Inflammatory macrophage treated with lipopolysaccharide for 1 hour (primary cell): ENCODE measurements at places on chromosomes 13 and 19.

GRCh38 chr19:2416321-2417097 lies 10.9 kb downstream of the TIMM13 start:
- peak; percentile 58 for DNase-seq

DNA sequence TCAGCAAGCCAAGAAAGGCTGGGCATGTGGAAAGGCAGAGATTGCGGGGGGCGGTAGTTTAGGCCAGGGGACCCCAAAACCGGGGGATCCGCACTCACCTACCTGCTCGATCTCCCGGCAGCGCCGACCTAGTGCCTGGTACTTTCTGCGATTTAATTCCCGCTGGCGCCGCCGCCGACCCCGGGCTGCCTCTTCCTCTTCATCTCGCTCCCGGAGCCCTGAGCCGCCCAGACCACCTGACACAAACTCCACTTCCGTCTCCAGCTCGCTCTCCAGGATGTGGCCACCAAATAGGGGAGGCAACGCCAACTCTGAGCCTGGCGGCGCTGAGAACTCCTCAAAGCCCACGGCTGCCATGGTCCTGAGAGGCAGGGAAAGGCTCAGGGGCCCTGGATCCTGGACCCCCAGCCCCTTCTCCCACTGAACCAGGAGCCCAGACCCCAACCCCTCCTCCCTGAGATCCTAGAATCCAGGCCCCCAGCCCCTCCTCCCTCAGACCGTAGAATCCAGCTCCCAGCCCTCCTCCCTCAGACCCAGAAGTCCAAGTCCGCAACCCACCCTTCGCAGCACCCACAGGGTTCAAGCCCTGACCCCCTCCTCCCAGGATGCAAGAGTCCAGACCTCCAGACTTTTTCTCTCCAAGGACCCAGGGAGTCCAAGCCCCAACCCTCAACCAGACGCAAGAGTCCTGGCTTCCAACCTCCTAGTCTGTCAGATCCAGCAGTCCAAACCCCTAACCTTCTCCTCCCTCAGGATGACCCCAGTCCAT lies 933 bp downstream of the TFPT start:
- DNase-seq, result peak; percentile 59

- DNase-seq, result peak; percentile 1
Measured at GRCh38 chr19:11534948-11535347, 3.7 kb upstream of the CNN1 start.

DNA sequence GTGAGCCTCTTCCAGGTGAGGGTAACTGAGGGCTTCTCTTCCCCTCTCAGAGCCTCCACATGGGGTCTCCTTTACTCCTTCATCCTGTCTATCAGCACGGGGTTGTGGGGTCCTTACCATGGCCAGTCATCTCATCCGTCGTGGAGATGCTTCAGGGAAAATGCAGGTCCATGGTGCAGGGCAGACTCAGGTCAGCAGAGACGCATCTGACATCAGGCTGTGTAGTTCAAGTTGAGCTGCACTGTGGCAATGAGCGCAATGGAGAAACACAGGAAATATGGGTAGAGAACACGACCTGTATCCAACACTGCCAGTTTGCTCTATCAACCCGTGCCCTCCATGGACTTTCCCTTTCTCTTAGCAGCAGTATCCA lies 13.9 kb downstream of the LILRA5 start:
- DNase-seq, result no peak

- no peak for DNase-seq
Measured at GRCh38 chr13:110017379-110017778, 231.0 kb upstream of the IRS2 start.

- DNase-seq, result peak; percentile 9
Measured at GRCh38 chr13:21670006-21670882, 629 bp upstream of the FGF9 start.

DNA sequence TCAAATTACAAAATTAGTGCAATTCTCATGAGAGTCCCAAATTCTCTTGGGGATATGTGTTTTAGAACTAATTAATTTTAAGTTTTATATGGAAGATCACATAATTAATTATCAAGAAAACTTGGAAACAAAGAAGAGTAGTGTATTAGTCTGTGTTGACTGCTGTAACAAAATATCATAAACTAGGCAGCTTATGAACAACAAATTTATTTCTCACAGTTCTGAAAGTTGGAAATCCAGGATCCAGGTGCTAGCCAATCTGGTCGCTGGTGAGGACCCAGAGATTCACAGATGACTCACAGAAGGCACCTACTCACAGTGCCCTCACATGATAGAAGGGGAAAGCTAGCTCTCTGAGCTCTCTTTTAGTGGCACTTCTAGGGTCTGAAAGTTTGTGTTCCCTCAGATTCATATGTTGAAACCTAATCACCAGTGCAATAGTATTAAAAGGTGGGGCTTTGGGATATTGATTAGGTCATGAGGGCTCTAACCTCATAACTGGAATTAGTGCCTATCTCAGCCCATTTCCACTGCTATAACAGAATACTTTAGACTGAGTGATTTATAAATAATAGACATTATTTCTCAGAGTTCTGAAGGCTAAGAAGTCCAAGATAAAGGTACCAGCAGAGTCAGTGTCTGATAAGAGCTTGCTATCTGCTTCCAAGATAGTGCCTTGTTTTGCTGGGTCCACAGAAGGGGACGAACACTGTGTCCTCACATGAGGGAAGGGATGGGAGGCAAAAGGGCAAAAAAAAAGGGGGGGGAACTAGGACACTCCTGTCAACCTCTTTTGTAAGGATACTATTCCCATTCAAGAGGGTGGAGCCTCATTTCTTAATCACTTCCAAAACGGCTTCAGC lies 1.5 kb upstream of the ARGLU1 start:
- DNase-seq, result no peak

DNA sequence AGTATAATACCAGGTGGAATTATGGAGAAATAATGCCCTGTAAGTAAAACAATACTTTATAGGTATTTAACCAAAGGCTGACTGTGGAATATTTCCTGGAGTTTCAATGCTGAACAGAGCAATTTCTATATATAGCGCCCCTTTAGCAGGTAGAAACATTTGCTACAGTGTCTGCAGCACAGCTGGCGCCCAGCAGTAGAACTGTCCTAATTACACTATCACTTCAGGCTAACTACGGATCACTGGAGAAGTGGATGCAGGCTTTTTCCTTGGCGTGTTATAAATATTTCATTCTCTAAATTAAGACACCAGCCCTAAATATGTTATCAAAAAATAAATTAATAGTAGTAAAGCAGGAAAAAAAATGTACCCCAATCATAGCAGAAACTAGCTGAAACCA lies 3.1 kb downstream of the SHISA2 start:
- no peak for DNase-seq

- no peak for DNase-seq
Measured at GRCh38 chr13:43758834-43759233, 27.9 kb downstream of the ENOX1 start.

GRCh38 chr13:92938486-92939020 lies 288.1 kb upstream of the GPC6 start:
- no peak for DNase-seq

GRCh38 chr19:27972291-27973040 lies 1240.5 kb downstream of the UQCRFS1 start:
- no peak for DNase-seq

DNA sequence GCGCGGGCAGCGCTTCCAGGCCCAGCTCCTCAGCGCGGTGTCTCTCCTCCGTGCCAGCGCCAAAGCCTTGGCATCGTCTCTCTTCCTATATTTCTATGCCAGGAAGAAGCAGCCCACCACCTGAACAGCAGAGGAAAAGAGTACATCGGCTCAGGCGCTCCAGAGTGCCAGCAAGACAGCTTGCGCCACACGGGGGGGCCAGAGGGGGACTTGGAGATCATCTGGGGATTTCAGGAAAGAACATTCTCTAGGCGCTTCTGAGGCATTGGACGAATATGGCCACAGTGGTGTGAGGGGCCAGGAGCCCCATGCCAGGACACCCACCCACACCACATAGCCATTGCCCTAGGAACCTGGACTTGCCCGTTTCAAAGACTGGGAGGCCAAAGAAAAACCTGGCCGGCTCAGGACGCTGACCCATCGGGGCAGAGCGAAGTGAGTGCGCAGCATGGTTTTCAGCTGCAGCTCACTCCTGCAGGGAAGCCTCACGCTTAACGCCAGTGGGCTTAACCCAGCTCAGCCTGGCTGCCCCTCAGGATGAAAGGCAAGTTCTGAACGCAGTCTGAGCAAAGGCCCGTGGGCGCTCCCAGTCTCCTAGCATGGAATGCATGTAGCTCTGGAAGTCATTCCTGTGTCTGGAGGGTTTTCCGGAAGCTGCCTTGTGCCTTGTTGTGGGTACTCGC lies 62.1 kb downstream of the GGACT start:
- no peak for DNase-seq

DNA sequence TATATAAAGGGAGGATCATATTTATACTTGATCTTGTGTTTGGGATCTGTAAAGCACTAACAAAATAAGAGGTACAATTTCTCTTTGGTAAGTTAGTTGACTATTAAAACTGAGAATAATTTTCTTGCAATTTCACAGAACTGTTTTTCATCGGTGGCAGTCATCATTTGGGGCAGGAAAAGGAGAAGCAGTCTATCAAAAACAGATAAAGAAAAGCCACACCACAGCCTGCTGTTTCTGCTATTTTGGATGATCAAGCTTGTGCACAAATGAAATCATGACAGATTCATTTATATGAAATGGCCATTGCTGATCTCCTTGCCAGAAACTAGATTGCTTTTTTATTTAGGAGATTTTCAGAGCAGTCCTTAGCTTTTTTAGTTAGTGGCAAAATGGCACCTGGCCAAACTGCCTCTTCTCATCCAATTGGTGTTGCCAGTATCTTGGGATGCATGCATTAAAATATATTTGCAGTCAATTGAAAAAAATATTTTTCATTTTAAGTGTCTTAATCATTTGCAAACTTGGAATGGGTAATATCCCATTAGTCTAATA lies 326.0 kb downstream of the HS6ST3 start:
- DNase-seq, result no peak

DNA sequence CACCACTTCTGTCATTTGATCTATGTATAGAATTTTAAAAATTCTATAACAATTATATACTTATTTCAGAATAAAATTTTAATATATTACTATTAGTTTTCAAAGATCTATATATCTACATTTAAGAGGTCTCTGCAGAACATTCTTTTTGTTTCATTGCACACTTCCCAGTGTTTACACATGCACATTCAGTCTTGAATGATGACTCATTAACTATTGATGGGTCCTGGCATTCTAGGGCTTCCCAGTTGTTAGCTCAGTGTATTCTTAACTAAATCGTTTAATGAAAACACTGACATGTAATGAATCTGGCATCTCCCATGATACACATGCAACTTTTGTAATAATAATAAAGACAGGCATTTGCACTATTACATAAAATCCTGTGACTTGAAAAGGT lies 324.6 kb downstream of the KLF12 start:
- no peak for DNase-seq

DNA sequence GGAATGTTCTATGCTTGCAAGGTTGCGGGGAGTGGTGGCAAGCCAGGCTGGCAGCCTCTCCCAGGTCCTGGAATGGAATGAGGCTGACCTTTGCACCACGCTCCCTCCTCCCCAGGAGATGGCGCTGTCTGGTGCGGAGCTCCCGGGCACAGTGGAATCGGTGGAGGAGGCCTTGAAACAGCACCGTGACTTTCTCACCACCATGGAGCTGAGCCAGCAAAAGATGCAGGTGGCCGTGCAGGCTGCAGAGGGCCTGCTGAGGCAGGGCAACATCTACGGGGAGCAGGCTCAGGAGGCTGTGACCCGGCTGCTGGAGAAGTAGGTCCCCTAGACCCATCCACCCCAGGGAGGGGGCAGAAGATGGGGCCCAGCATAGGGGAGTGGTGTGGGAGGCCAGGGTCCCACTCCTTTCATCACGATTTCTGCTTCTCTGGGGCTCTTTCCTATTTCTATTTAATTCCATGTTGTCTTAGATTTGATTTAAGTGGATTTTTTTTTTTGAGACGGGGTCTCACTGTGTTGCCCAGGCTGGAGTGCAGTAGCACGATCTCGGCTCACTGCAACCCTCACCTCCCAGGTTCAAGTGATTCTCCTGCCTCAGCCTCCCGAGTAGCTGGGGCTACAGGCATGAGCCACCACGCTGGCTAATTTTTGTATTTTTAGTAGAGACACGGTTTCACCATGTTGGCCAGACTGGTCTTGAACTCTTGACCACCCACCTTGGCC lies 53.2 kb upstream of the SHKBP1 start:
- DNase-seq, result peak; percentile 63

- DNase-seq, result no peak
Measured at GRCh38 chr13:100394005-100394695, 194.4 kb downstream of the GGACT start.
